Mesendoderm (in vitro differentiated cells): ENCODE measurements at places on chromosomes 2 and 18.
A peak's percentile ranks its signal among the peaks of the same experiment; 100 is the strongest.

GRCh38 chr2:176129813-176130146 lies 275 bp downstream of the HOXD8 start:
- no peak for DNase-seq
- H3K4me3 ChIP-seq = no peak overlapping the region
- H3K27me3 ChIP-seq = peaks cover 82% of the 10 kb centered on the region
- no peaks in the 10 kb centered on the region for H3K4me1 ChIP-seq

DNA sequence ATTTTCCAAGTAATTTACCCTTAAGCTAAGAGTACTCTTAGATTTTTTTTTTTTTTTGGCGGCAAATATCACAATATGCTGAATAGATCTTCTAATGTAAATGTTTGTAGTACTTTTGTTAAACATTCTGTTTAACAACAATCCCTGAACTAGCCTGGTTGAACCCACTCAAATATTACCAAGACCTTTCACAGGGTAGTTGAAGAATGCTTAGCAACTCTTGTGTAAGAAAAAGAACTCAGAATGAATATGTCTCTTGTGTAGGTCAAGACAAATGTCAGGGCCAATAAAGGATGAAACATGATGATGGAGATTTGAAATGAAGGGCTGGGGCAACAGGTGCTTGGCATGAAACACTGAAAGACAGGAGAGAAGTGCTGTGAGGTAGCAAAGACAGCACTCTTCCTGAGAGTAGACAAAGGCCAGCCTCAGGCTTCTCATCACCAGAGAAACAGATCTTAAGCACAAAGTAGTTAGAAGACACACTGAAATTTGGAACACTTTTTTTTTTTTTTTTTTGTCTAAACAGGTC lies 597.3 kb downstream of the ERBB4 start:
- no peaks in the 10 kb centered on the region for H3K4me1 ChIP-seq
- H3K27me3 ChIP-seq = no peaks in the 10 kb centered on the region
- H3K36me3 ChIP-seq = no peaks in the 10 kb centered on the region
- no peak overlapping the region for H3K4me3 ChIP-seq

DNA sequence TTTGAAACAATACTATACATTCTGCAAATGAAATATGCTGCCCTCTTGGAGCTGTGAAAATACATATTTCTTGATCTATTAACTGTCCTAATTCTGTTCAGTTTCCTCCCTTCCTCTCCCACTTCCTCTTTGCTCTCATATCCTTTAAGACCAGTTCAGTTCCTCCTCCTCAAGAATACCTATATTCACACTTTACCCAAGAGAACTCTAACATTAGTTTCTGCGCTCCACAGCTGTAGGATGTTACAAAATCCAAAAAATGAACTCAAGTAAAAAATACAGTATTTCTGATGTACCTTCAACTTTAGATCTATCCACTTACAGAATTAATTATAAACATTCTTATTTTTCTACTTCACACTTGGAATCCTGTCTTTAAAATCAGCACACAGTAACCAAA lies 5.4 kb downstream of the ITSN2 start:
- H3K27ac ChIP-seq = no peak overlapping the region
- no peak for DNase-seq
- H3K4me3 ChIP-seq = no peak overlapping the region

- H3K4me1 ChIP-seq = no peaks in the 10 kb centered on the region
- no peak overlapping the region for H3K4me3 ChIP-seq
- no peak overlapping the region for H3K27ac ChIP-seq
- DNase-seq = no peak
- no peaks in the 10 kb centered on the region for H3K36me3 ChIP-seq
- H3K27me3 ChIP-seq = no peaks in the 10 kb centered on the region
These were observed 222.9 kb upstream of the FN1 start for GRCh38 chr2:215658635-215659305.

- H3K4me3 ChIP-seq = no peak overlapping the region
- no peaks in the 10 kb centered on the region for H3K4me1 ChIP-seq
These were observed 1500.6 kb upstream of the TMEFF2 start for GRCh38 chr2:193695367-193695766.

DNA sequence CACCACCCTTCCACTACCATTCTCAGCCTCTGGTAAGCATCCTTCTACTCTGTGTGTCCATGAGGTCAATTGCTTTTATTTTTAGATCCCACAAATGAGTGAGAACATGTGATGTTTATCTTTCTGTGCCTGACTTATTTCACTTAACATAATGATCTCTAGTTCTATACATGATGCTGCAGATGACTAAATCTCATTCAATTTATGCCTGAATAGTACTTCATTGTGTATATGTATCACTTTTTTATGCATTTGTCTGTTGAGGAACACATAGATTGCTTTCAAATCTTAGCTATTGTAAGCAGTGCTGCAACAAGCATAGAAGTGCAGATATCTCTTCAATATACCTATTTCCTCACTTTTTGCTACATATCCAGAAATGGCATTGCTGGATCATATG lies 733.3 kb downstream of the SUCLG1 start:
- no peak overlapping the region for H3K27ac ChIP-seq
- no peak overlapping the region for H3K4me3 ChIP-seq
- no peak for DNase-seq
- H3K4me1 ChIP-seq = no peaks in the 10 kb centered on the region
- no peaks in the 10 kb centered on the region for H3K36me3 ChIP-seq
- H3K27me3 ChIP-seq = no peaks in the 10 kb centered on the region

GRCh38 chr2:190990132-190990531 lies 23.8 kb downstream of the STAT1 start:
- H3K4me1 ChIP-seq = no peaks in the 10 kb centered on the region
- H3K36me3 ChIP-seq = peaks cover 12% of the 10 kb centered on the region
- no peaks in the 10 kb centered on the region for H3K27me3 ChIP-seq
- H3K27ac ChIP-seq = no peak overlapping the region

GRCh38 chr2:48586433-48586832 lies 31.2 kb upstream of the GTF2A1L start:
- H3K27me3 ChIP-seq = no peaks in the 10 kb centered on the region
- no peak overlapping the region for H3K27ac ChIP-seq
- DNase-seq = no peak
- no peaks in the 10 kb centered on the region for H3K4me1 ChIP-seq
- no peaks in the 10 kb centered on the region for H3K36me3 ChIP-seq
- no peak overlapping the region for H3K4me3 ChIP-seq

DNA sequence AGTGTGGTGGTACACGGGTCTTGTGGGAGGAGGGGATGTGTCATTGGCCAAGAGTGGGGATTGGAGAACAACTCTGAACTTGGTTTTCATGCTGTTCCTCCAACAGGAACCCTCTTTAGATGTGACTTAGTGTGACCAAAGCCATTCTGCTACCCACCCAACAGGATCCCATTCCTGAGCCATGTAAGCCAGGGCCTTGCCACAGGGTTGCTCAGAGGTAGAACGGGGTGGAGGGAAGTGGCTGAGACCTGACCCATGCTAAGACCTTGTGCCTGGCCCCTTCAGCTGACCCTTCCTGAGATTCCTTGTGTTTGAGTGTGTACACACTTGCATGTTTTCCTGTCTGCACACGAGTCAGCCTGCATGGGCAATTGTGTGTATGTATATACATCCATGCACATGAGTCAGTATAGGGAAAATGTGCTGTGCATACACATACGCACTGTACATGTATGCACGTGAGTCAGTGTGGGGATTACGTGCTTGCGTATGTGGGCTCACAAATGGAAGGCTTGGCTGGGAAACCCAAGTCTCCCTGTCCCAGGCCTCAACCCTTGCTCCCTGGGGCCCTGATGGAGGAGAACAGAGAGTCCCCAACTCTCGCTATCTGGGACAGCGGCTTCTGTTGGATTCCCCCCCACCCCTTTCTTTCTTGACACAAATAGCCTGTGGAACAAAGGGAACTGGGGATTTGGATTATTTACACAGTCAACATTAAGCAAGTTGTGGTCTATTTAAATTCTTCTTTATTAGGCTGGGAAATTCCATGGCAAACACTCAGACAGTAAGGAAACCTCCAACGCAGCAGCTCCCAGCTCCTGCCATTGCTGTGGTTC lies 339.8 kb downstream of the DYSF start:
- H3K27me3 ChIP-seq = no peaks in the 10 kb centered on the region

DNA sequence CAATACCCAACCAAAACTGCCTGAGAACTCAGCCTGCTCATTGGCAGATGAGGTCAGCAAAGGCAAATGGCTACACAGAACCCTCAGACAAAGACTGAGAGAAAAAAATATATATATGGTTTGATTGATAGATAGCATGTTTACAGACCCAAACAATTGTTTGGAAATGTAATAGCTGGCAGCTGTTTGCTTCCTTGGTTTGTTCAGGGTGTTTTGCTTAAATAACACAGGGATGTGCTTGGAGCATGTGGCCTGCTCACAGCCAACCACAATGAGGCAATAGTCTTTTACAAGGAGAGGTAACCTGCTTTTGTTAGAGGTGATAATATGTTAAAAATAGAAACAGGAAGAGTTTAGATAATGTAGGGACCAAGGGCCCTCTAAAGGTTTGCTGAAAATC lies 84.5 kb downstream of the PDK1 start:
- H3K36me3 ChIP-seq = no peaks in the 10 kb centered on the region
- DNase-seq = no peak
- no peak overlapping the region for H3K27ac ChIP-seq
- no peak overlapping the region for H3K4me3 ChIP-seq

- no peaks in the 10 kb centered on the region for H3K27me3 ChIP-seq
- H3K36me3 ChIP-seq = no peaks in the 10 kb centered on the region
- no peaks in the 10 kb centered on the region for H3K4me1 ChIP-seq
These were observed 11.1 kb upstream of the ALPG start for GRCh38 chr2:232395586-232395985.

- no peaks in the 10 kb centered on the region for H3K27me3 ChIP-seq
- DNase-seq = no peak
- H3K4me3 ChIP-seq = no peak overlapping the region
- H3K27ac ChIP-seq = no peak overlapping the region
- no peaks in the 10 kb centered on the region for H3K4me1 ChIP-seq
These were observed 19.7 kb downstream of the TWSG1 start for GRCh38 chr18:9354256-9354655.

GRCh38 chr2:160415991-160416390 lies 77.6 kb downstream of the RBMS1 start:
- H3K4me3 ChIP-seq = no peak overlapping the region
- peaks cover 3% of the 10 kb centered on the region for H3K27me3 ChIP-seq
- no peaks in the 10 kb centered on the region for H3K36me3 ChIP-seq
- H3K4me1 ChIP-seq = no peaks in the 10 kb centered on the region
- H3K27ac ChIP-seq = no peak overlapping the region
- no peak for DNase-seq

DNA sequence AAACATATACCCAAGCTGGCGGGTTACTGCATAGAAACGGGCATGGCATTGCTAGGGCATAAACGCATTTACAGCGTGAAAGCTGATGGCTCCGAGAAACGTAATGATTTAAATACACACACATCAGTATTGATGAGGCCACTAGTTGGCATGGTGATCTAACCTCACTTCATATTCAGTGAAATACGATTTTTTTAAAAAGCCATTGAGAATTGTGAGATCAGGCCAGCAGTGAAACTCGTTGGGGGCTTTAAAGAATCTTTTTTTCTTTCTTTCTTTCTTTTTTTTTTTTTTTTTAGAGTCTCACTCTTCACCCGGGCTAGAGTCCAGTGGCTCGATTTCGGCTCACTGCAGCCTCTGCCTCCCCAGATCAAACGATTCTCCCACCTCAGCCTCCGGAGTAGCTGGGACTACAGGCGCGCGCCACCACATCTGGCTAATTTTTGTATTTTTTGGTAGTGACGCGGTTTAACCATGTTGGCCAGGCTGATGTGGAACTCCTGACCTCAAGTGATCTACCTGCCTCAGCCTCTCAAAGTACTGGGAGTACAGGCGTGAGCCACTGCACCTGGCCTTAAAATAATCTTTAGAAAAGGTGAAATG lies 2.4 kb upstream of the SMAD7 start:
- H3K36me3 ChIP-seq = peaks cover 2% of the 10 kb centered on the region
- H3K4me1 ChIP-seq = peaks cover 5% of the 10 kb centered on the region
- DNase-seq = no peak
- peak overlapping the region; percentile 100 for H3K27ac ChIP-seq
- peak overlapping the region; percentile 65 for H3K4me3 ChIP-seq

GRCh38 chr18:52344881-52345280 lies 4.9 kb downstream of the DCC start:
- no peak for DNase-seq
- no peak overlapping the region for H3K4me3 ChIP-seq
- no peaks in the 10 kb centered on the region for H3K36me3 ChIP-seq
- peaks cover 14% of the 10 kb centered on the region for H3K27me3 ChIP-seq
- H3K4me1 ChIP-seq = no peaks in the 10 kb centered on the region

- no peak overlapping the region for H3K27ac ChIP-seq
- H3K4me3 ChIP-seq = no peak overlapping the region
- no peak for DNase-seq
- no peaks in the 10 kb centered on the region for H3K27me3 ChIP-seq
- H3K36me3 ChIP-seq = no peaks in the 10 kb centered on the region
These were observed 55.6 kb downstream of the ODC1 start for GRCh38 chr2:10392548-10392947.

DNA sequence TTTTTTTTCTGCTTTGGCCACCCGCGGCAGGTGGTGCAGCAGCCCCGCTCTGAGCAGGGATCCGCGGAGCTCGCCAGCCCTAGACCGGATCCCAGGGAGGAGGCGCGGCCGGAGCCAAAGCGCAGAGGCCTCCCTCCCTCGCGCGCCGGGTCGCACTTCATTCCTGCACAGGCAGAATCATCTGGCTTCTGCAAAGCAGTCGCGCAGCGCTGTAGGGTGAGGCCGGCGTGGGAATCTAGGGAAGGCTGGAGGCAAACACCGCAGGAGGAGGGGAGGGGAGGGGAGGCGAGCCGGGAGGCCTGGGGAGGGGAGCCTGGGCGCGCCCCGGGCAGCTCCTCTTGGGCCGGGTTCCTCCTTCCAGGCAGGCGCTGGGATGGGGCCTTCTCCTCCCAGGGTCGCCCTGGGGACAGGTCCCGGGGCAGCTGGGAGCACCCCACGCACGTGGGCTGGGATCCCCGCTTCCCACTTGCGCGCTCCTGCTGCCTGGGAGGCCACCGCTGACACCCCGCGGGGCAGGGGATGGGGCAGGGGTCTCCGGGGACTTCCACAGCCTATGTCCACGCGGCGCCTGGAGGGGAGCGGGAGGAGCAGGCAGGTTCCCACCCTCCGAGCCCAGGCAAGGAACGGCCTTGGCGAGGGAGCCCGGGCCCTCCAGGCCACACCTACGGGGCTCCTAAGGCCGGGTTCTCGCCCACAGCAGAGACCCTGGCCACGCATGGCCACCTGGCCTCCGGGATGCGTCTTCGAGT lies 45.0 kb downstream of the MBP start:
- peak; percentile 69 for DNase-seq
- H3K4me3 ChIP-seq = no peak overlapping the region
- peaks cover 4% of the 10 kb centered on the region for H3K4me1 ChIP-seq

DNA sequence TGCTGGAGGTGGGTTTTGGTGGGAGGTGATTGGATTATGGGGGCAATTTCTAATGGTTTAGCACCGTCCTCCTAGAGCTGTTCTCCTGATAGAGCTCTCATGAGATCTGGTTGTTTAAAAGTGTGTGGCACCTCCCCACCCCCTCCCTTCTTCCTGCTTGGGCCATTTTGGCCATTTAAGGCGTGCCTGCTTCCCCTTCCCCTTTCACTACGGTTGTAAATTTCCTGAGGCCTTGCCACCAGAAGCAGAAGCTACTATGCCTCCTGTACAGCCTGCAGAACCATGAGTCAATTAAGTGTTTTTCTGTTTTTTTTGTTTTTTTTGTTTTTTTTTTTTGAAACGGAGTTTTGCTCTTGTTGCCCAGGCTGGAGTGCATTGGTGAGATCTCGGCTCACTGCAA lies 335.7 kb upstream of the HS6ST1 start:
- no peak overlapping the region for H3K27ac ChIP-seq
- no peaks in the 10 kb centered on the region for H3K27me3 ChIP-seq
- no peak for DNase-seq
- no peaks in the 10 kb centered on the region for H3K4me1 ChIP-seq

- no peaks in the 10 kb centered on the region for H3K36me3 ChIP-seq
- no peaks in the 10 kb centered on the region for H3K27me3 ChIP-seq
- H3K4me3 ChIP-seq = no peak overlapping the region
- no peaks in the 10 kb centered on the region for H3K4me1 ChIP-seq
- no peak overlapping the region for H3K27ac ChIP-seq
- no peak for DNase-seq
These were observed 8.5 kb downstream of the SEC11C start for GRCh38 chr18:59148192-59148591.
